ENCODE measurements at places on chromosomes 6 and 20.
A peak's percentile ranks its signal among the peaks of the same experiment; 100 is the strongest.

DNA sequence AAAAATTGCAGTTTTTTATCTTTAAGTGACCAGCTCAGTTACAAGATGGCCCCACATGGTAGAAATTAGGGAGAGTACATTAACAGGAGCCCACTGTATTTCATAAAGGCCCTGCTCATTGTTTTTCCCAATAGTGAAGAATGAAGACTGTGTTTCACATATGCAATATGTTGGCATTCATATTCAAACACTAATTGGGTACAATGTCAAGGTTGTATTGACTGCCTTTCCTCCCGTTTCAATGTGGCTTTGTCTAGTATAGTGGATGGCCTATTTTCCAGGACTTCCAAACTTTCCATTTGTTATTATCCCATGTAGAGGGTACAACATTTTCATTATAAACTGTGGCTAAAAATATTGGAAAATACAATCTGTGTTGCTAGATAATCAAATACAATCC lies 51.3 kb downstream of the HDDC2 start:
- DNase-seq, result no peak

DNA sequence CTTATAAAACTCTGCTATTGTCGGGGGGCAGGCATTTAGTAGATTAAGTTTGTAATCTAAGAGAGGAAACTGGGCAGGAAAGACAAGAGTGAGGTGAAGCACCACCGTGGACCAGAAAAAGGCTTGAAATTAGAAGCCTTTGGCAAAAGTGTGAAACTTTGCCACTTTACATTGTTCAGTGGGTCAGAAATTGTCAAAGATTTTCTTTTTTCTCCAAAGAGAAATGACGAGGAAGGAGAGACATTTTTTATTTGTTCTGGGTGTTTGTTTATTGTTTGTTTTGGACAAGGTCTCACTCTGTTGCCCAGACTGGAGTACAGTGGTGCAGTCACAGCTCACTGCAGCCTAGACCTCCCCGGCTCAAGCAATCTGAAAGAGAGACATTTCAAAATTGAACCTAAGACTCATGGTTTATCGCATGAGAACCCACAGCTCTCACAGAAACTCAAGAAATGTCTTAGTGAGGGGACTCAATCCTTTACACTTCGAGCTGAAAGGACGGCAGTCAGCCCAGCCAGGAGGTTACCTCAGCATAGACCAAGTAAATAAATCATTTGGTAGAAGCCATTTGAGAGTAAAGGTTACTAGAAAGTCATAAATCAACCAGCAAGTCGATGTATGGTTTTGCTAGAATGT lies 262.8 kb upstream of the TAB2 start:
- no peak for DNase-seq

GRCh38 chr6:56904068-56904467 lies 50.8 kb upstream of the BEND6 start:
- no peak for DNase-seq

DNA sequence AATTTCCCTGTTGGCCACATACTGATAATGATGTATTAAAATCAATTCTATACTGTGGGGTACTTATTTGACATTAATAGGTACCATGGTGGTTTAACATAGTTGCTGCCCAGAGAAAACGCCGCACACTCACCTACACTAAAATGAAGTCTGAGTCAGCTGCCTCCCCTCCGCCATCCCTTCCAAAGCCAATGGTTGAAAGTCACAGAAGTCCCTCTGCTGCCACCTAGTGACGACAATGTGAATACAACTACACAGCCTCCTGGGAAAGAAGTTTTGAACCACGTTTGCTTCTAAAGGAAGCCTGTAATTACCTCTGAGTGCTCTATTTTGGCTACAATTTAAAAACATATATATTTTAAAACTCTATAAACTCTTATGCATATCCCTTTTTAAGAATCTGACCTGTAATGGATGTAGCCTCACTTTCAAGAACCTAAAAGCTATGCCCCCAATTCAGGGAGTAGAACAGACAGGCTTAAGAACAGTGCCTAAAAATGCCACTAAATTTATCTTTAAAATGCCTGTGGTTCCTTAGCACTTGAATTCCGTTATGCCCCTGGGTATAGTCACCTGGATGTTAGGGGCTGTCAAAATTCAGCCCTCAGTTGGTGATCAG lies 20.6 kb upstream of the ECI2 start:
- peak; percentile 45 for DNase-seq

DNA sequence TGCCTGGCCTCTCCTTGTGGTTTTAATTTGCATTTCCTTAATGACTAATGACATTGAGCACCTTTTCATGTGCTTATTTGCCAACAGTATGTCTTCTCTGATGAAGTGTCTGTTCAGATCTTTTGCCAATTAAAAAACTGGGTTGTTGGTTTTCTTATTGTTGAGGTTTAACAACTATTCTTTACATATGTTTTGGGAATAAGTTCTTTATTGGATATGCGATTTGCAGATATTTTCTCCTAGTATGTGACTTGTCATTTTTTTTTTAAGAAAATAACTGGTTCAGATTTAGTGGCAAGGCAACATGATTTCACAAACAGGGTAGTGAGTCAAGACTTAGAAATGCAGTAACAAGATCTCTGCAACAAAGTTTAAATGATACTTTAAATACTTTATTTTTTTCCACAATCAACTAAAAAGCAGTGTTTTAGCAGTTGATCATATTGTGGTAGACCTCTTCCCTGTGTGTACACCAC lies 67.8 kb downstream of the TIAM2 start:
- no peak for DNase-seq

DNA sequence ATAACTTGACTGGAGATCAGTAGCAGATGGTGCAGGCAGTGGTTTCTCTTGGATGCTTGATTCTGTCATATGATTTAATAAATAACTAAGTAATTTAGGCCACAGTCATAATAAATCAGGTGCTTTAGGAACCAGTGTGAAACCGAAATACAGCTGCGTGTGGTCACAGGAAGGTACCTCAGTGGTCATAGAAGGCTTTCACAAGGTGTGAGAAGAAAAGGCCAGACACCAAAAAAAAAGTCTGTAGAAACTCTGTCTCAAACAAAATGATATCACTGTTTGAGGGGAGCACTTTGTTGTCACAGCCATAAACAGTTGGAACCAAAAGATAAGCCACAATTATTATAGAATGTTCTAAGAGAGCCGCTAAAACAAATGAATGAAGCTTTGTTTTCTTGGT lies 56.5 kb downstream of the ARMC2 start:
- no peak for DNase-seq

GRCh38 chr6:3294921-3295871 lies 36.4 kb downstream of the PSMG4 start:
- DNase-seq, result peak; percentile 35

- peak; percentile 88 for DNase-seq
These were observed 6.2 kb upstream of the FGD2 start for GRCh38 chr6:36999061-36999750.

DNA sequence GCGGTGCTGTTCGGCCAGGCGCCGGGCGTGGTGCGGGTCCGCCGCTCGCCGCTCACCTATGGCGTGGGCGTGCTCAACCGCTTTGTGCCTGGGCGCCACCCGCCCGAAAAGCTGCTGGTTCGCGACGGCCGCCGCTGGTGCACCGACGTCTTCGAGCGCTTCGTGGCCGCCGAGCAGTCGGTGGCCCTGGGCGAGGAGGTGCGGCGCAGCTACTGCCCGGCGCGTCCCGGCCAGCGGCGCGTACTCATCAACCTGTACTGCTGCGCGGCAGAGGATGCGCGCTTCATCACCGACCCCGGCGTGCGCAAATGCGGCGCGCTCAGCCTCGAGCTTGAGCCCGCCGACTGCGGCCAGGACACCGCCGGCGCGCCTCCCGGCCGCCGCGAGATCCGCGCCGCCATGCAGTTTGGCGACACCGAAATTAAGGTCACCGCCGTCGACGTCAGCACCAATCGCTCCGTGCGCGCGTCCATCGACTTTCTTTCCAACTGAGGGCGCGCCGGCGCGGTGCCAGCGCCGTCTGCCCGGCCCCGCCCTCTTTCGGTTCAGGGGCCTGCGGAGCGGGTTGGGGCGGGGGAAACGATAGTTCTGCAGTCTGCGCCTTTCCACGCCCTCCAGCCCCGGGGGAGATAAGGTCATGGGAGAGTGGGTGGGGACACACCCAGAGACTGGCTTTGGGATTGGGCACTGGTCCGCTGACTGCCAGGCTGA lies 15.7 kb downstream of the ADISSP start:
- no peak for DNase-seq

DNA sequence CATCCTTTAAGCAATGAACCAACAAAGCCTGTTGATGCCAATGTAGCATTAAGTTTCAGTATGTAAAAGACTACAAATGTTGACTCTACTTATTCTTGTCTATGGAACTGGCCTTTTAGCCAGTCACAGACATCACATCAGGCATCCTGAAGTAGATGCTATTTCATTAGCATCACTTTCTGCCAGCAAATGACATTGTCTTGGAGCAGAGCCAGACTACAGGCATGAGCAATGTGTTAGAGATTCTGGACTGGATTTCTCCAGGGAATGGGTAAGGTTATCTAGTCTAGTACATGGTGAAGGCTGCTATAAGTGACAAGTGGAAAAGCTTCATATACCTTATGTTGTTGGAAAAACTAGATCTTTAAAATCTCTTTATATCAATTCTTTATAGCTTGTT lies 142.9 kb downstream of the ADGRB3 start:
- peak; percentile 85 for DNase-seq

- DNase-seq, result peak; percentile 91
These were observed 32.7 kb upstream of the ID4 start for GRCh38 chr6:19804205-19805128.

DNA sequence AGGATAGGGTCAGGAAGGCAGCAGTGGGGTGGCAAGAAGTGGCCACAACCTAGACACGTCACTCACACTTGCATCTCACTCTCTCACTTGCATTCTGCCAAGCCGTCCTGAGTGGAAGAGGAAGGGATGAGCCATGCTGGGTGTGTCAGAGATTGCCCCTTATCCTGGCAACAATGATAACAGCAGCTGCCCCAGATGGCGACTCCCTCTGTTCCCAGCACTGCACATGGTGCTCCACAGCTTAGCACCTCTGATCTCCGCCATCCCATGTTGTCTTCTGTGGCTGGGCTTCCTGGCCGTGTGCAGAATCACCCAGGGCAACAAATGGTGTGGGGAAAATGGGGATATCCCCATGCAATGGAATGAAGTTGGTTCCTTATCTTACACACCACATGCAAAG lies 11.1 kb downstream of the KCNB1 start:
- DNase-seq, result no peak

GRCh38 chr20:16664020-16664419 lies 65.8 kb upstream of the SNRPB2 start:
- no peak for DNase-seq

DNA sequence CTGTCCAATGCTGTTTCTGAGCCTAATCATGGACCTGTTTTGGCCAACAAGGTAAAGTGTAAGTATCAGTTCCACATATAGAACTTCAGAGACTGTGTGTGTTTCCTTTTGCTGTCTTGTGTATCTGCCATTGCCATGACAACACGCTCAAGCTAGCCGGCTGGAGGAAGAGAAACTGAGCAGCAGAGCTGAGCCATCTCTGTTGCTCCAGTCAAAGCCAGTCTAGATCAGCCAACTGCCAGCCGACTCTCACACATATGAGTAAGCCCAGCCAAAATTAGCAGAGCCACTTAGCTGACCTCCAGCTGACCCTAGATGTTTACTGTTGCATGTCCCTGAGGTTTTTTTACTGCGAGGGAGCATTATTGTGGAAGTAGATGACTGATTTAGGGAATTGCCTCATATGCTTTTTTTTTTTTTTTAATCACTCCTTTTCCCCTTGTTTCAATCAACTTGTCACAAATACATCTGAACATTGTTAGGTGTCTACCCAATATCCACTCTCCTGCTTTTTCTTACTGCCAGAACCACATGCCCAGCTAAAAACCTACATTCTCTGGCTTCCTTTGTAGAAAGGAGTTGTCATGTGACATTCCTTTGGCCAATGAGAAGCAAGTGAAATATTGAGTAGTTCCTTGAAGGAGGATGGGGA lies 304.3 kb upstream of the SUPT3H start:
- DNase-seq, result no peak

- no peak for DNase-seq
These were observed 63.8 kb downstream of the ADTRP start for GRCh38 chr6:11714798-11715285.

GRCh38 chr6:86017236-86017635 lies 374.6 kb upstream of the SYNCRIP start:
- DNase-seq, result no peak

- no peak for DNase-seq
These were observed 777.8 kb upstream of the NRSN1 start for GRCh38 chr6:23348185-23348584.

GRCh38 chr20:20454367-20454766 lies 86.5 kb downstream of the INSM1 start:
- no peak for DNase-seq

DNA sequence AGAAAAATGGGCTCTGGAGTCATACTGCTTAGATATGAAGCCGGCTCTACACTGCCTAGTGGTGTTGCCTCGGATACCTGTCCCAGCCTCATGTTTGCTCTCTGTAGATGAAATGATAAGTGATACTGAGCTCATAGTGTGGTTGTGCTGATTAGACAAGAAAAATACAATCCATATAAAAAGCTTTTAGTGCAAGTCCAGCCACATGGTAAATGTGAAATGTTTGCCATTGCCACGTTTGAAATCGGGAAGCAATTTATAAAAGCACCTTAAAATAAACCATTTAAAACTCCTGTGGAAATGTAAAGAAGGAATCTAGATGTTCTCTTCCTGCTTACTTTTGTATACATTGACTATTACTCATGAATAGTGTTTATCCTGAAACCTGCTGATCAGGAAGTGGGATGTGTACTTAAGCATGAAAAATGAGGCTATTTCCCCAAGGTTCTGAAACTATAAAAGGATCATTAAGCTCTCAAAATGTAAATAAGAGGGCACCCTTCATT lies 13.1 kb upstream of the PBOV1 start:
- DNase-seq, result peak; percentile 62

GRCh38 chr6:37051138-37052026 lies 45.9 kb downstream of the FGD2 start:
- DNase-seq, result peak; percentile 71

DNA sequence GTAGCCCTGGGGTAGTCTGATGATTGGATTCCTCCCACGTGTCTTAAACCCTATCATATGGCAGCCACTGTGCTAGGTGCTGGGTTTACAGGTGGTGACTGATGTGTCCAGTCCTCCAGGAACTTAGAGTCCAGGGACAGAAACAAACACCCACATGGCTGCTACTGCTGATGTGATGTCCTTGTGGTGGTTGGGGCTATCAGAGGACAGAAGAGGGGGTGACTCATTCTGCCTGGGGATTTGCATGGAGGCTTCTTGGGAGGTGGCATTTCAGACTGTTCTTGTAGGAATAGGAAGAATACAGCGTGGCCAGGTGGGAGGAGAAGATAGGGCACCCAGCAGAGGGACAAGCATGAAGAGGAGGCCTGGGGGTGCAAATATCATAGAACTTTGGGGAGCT lies 9.8 kb downstream of the RAET1G start:
- DNase-seq, result no peak

DNA sequence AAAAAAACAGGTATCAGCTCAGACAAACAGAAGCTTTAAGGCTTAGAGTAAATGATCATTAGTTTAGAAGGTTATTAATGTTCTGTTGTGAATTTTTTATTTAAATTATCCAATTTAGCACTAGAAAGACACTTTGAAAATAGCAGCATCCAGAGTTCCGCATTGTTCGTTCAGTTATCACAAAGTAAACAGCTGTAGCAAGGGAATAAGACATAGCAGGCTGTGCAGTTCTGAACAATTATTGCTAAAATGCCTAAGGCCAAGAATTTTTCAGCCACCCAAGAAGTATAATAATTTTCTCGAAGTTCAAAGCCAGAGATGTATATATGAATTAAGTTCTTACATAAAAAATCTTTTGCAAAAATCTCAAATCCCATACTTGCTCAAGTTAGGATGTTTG lies 8.0 kb upstream of the TNFAIP3 start:
- DNase-seq, result no peak

GRCh38 chr20:44900231-44900854 lies 9.5 kb upstream of the PABPC1L start:
- no peak for DNase-seq
